ENCODE measurements at places on chromosomes 1 and 21. TPM values are rescaled to one million over a fixed set of nuclear protein-coding genes. Genes with fewer than 3 reads are reported as not detected.

GRCh38 chr1:53069265-53069662 lies 7.3 kb downstream of the PODN start:
- DNase-seq: no peak

- no peak for DNase-seq
Measured at GRCh38 chr1:30423570-30423969, 299.8 kb downstream of the MATN1 start.

GRCh38 chr21:46626536-46626935 lies 8.9 kb upstream of the PRMT2 start:
- no peak for DNase-seq

DNA sequence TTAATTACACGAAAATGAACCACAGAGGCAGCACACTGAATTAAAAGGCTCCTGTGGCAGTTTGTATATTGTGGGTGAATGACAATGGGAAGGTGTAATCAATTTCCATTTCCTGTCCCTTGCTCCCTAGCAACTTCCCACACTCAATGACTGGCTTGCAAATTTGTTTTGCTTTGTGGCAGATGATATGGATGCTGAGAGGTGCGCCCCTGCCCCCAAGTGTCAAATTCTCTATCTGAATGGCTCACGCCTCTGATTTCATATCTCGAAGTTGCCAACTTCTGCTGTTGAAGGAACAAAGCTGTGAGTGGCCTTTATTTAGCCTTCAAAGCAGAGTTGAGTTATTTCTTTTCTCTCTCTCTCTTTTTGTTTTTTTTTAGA lies 86.0 kb downstream of the FOXD2 start:
- DNase-seq: no peak

DNA sequence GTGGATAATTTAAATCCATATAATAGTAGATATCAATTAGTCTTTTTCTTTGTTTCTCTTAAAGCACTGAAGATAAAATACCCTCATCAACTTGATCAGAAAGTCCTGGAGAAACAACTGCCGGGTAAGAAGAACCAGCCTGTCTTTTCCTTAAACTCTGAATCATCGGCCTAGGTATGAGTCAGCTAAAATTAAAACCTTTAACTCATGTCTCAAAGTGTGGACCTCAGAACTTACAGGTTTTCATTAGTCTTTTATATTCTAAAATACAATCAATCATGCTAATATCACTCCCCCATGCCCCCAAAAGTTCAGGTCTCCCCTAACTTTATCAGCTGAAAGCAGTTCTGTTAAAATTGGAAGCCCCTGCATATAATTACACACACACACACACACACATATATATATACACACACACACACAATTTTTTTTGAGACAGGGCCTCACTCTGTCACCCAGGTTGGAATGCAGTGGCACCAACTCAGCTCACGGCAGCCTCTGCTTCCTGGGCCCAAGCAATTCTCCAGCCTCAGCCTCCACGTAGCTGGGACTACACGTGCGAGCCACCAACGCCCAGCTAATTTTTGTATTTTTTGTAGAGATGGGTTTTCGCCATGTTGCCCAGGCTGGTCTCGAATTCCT lies 61.3 kb downstream of the B3GALNT2 start:
- DNase-seq: no peak

Gene FMO4
- 2.6 TPM for polyA plus RNA-seq

Gene PBXIP1
- 119 TPM for polyA plus RNA-seq

DNA sequence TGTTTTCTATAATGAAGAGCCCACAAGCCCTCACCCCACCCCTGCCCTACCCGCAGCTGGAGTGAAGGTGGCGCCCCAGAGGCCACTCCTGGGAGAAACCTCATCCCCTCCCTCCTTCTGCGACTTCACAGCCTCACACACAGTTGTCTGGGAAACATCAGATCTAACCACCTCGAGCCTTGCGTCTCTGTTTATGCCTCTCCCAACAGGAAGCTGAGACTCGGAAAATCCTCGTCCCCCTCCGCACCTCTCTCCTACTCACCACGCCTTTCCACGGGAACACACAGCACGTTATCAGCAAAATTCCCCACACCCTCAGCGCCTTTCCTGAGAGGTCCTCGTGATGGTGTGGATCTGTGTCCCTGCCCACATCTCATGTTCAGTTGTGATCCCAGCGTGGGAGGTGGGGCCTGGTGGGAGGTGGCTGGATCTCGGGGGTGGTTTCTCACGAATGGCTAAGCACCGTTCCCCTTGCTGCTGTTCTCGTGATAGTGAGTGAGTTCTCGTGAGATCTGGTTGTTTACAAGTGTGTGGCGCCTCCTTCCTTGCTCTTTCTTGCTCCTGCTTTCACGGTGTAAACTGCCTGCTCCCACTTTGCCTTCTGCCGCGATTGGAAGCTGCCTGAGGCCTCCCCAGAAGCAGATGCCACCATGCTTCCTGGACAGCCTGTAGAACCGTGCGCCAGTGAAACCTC lies 190.6 kb downstream of the KIF26B start:
- no peak for DNase-seq

GRCh38 chr1:172727956-172728603 lies 69.2 kb downstream of the FASLG start:
- DNase-seq: no peak

DNA sequence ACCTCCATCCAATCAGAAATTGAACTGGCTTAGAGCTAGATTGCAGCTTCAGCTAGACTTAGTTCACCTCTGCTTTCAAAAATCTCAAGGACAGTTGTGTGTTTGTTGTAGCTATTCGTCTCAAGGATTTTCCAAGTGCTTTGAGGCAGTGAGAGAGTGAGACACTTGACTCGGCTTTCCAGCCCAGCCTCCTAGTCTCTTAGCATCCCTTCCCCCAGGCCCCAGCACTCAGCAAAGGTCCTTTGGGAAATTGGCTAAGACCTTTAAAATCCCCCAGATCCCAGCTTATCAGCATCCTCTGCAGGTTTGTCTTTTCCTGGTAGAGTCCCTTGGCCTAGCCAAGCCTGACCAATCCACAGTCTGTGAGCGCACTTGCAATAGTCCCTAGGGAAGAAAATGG lies 47.9 kb upstream of the PROX1 start:
- DNase-seq: no peak

DNA sequence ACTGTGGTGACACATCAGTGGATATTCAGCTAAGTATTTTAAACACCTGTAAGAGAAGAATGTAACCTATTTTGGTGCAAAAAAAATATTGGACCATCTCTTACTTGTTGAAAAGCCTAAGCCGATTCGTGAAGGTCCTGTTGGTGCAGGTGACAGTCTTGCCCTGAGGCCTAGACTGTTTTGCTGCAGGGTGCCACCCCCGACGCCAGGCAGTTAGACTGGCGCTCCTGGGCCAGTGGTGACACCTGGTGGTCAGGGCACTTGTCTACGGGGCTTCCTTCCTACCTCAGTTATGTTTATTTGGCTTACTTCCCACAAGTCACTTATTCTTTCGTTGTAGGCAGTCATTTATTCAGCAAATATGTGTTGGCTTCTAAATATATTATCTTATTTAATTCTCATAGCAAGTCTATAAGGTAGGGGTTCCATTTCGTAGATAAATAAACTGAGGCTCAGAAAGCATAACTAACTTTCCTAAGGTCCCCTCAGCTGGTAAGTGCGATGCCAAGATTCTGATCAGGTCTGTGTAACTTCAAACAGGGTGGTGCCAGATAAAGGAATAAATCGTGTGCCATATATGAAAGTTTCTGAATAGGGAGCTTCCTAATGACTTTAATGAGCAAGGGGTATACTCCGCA lies 1.9 kb downstream of the EEIG2 start:
- DNase-seq: no peak

DNA sequence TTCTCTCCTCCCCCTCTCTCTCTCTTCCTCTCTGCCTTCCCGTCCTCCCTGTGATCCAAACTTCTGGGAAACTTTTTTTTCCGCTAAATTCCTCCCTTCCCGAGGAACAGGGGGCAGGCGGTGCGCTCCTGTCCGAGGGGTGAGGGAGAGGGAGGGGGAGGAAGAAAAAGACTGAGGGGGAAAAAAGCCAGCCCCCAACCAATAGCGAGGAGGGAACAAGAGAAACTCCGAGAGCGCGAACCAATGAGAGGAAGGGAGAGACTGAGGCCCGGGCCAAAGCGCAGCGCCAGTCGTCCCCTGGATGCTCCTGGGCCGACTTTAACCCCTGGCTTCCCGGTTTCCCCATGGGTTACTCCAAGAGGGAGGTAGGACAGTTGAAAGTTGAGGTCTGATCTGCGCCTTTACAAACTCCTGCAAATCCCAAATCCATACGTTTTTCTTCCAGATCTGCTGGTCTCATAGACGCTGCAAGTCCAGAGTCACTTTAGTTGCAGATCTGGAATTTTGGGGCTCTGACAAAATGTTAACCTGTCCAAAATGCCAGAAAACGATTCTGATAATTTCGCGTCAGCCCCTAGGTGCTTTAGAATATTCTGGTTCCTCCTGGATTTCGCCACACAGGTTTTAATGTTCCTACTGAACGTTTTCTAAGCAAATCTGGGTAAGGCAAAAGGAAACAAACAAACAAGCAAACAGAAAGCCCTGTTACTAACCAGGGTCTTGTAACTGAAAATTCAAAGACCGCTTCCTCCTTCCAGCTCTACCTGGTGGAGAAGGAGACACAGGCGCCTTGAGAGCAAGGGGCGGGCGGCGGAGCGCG lies at the start of gene TBX15:
Gene TBX15, minus strand, starts transcription at position 158 of the 820 bp plus-strand sequence. CDS start 548 bp downstream, outside the sequence.
- peak; percentile 95 for DNase-seq

Gene LCE6A
- polyA plus RNA-seq: not detected

- no peak for DNase-seq
Measured at GRCh38 chr1:34342334-34342733, 165.6 kb downstream of the C1orf94 start.

GRCh38 chr1:156402331-156403020 lies 33.5 kb downstream of the RHBG start:
- DNase-seq: no peak

- no peak for DNase-seq
Measured at GRCh38 chr1:185337246-185337645, 20.2 kb upstream of the IVNS1ABP start.

Gene CRYAA
- polyA plus RNA-seq: not detected

Gene PADI2
- 143 TPM for polyA plus RNA-seq

GRCh38 chr1:59885160-59885832 lies 41.3 kb downstream of the CYP2J2 start:
- DNase-seq: no peak

DNA sequence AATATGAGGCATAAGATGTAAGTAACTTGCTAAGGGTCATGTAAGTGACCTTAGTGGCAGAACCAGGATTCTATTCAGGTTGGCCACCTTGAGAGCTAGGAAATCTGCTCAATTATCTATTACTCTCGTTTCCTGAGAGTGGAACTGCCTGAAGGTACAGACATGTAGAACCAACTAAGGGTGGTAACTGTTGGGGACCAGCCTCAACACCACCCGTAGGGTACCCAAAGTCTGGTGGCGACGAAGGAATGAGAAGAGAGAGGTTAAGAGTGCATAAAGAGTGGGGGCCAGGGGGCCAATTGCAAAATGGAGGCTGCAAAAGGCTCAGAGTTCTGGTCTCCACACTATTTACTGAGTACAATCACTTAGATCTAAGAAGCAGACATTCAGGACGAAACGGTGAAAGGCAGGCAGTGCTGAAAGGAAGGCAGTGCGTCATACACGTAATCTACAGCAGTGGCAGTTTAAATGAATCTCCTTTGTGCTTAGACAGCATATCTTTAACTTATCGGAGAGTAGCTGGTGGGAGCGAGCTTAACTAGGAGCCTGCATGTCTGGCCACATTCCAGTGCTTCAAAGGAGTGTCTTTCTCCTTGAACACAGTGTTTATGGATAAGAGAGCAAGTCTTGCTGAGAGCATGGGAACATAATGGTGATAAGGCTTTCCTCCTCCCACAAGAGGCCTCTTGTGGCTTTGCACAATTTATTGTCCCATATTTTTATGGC lies 25.0 kb downstream of the SRSF4 start:
- no peak for DNase-seq

DNA sequence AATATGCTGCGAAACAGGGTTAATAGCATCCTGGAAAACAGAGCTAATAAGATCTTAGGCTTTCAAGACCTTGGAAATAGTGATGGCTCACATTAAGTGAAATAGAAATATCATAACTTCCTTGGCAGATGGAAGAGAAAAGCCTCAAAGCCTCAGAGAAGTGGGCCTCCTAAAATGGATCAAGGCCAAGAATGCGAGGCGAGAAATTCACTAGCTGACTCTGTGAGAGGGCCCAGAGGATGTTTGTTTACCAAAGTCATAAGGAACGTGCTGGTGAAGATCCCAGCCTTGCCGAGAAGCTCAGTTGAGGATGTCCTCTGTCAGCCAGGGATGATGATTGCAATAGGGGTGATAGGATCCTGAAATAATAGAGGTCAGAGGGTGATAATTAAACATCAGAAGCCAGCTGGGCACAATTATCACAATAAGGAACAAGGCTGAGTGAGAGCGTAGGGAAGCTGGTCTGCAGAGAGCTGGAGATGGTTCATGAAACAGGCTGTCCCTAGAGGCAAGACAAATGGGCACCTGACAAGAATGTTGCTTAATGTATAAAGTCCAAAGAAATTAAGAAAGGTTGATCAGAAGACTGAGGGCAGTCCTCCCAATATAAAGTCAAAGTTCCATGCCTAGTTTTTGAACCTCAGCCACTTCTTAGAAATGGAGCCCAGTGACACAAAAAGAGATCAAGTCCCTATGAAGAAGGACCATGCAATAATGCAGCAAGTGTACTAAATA lies 101.7 kb upstream of the COG2 start:
- DNase-seq: no peak

Gene ACKR1
- polyA plus RNA-seq: 4.2 TPM

GRCh38 chr1:98203466-98203865 lies 282.6 kb upstream of the DPYD start:
- no peak for DNase-seq

GRCh38 chr1:3630914-3631313 lies 6.1 kb downstream of the TPRG1L start:
- no peak for DNase-seq

Gene HAO2
- polyA plus RNA-seq: 0.28 TPM

DNA sequence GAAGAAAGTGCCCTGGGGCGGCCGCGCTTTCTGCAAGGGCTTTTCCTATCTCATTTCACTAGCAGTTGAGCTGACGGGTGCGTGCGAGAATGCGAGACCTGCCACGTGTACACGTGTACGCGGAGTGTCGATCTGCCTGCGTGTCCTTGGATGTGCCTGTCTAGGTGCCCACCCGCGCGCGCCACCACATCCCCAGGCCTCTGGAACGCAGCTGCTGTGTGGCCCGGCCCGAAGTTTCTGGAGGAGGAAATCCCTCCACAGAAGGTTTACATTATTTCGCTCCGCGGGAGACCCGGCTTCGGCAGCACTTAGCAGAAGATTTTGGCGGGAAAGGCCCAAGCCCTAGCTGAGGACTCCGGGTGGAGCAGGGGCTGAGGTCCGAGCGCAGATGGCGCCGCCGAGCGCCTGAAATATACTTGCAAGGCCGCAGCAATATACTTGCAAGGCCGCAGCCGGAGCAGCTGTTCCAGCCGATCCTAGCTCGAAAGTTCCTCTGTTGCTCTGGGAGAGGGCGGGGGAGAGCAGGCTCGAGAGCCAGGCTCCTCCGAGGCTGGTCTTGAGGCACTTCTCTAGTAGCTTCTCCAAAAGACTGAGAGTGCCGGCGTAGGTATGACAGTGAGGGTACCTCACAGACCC lies 3.9 kb downstream of the TBX15 start:
- peak; percentile 85 for DNase-seq

DNA sequence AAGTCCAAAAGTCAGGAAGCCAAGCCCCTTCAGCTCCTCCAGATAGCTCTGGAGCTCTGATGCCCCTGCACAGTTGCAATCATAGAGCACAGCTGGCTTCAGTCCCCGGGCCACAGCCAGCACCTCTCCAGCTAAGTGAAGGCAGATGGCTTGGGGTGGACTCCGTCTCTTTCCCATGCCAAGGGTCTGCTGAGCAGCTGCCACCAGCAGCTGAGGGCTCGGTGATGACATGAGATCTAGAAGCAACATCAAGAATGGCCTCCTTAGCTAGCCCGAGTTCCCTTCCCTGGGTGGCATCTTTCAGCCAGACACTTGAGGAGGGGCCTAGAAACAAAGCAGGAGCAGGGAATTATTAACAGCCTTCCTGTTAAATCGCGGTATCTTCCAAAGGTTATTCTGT lies 973 bp downstream of the C1orf74 start:
- no peak for DNase-seq

Measured in muscle of arm (tissue), 14 donors.